NCI-H1048 (cell line): ENCODE measurements at places on chromosomes 1 and 21.

- DNase-seq, result no peak
These were observed 40.4 kb upstream of the LRRN2 start for GRCh38 chr1:204725821-204726448.

GRCh38 chr1:12617901-12618660, at the start of gene DHRS3:
Gene DHRS3 (minus strand): TSS chr1:12618210. CDS start chr1:12617348, 862 bp downstream.
- no peak for DNase-seq

DNA sequence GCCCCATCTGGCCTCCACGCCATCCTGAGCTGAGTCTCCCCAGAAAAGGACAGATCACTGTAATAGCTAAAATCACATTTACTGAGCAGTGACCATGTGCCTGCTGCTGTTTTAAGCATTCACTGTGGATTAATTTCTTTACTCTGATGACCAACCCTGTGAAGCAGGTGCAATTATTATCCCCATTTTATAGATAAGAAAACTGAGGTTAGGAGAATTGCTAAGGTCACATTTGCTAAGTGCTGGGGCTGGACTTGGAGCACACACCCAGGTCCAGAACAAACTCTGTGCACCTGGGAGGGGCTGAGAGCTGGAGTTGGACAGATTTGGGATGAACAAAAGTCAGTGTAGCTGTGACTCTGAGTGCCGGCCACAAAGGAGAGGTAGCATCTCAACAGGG, 58.0 kb downstream of the SDC3 start:
- no peak for DNase-seq

- DNase-seq, result no peak
These were observed 27.7 kb downstream of the PLPP3 start for GRCh38 chr1:56551691-56552090.

DNA sequence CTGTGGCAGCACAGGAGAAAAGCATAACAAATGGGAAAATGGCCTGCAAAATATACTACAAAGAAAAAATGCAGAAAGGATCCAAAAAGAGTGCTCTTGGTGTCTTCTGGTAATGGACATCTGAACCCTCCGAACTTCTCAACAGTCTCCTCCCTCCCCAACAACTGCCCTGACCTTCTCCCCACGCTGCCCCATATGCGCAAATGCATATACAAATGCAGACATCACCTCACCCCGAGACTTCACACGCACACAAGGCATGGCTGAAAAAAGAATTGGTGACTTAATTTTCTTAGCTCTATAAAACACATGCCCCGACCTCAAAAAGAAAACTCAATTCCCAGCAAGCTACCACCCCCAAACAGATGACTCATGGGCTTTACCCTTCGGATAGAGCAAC, 8.4 kb downstream of the KCND3 start:
- DNase-seq, result no peak

DNA sequence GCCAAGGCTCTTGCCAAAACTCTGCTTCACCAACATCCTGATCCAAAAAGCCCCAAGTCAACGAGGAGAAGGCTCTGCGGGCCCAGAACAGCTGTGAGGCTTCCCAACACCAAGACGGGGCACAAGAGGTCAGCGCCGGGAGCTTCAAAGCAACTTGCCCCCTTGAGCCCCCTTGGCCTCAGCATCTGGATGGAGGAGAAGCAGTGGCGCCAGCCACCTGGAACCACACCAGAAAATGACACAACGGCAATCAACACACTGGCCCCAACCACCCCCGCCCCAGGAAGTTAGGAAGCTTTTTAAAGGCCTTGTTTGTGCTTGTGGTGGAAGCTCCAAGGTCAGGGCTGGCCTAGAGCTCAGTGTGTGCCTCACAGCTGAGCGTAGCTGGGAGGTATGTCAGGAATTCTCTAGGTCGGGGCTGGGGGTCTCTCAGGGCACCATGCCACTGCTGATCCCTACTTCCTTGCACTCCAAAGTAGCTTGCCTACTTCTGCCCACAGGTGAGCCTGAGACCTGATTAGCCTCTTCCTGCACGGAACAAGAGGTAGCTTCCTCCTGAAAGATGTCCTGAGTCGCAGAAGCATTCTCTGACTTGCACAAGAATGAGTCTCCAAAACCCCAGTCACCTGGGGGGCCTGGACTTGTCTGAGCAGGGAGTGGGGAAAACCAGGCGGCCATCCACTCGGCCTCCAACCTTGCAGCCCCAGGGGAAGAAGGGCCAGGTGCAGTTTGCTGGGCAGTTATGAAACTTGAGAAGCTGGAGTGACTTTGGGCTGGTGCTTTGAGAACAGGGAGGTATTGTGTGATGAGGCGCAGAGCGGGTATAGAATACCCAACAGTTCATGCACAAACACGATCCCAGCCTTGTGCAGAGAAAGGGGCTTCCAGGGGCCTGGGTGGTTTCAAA, 9.7 kb upstream of the SRP9 start:
- DNase-seq, result no peak

DNA sequence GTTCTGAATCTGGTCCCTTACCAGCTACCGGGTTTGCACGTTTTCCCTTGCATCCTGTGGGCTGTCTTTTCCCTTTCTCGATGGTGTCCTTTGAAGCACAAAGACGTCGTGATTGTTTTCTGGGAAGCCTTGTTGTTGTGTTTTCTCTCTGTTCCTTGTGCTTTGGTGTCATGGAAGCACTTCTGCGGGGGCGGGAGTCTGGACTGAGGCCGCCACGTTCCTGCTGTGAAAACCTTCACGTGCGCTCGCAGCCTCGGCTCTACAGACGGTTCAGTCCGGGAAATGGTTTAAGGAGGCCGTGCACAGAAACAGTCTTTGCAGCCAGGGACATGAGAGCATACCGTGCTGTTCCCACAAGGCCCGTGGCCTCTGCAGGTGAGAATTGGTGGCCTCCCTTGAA, 68.5 kb downstream of the SKI start:
- DNase-seq, result no peak

- DNase-seq, result no peak
These were observed 49.6 kb downstream of the MTR start for GRCh38 chr1:236844499-236845271.

GRCh38 chr21:43956670-43957035, 55.5 kb upstream of the TRAPPC10 start:
- no peak for DNase-seq

GRCh38 chr1:185170291-185170848, 13.4 kb downstream of the SWT1 start:
- DNase-seq, result no peak

GRCh38 chr1:7529917-7530316, 241.2 kb upstream of the VAMP3 start:
- DNase-seq, result no peak

GRCh38 chr1:14615549-14616218, 17.2 kb downstream of the KAZN start:
- DNase-seq, result no peak

GRCh38 chr1:41282679-41283317, 40.7 kb upstream of the SCMH1 start:
- DNase-seq, result no peak

- no peak for DNase-seq
These were observed 1526.5 kb upstream of the TPTE start for GRCh38 chr21:8994640-8995511.

DNA sequence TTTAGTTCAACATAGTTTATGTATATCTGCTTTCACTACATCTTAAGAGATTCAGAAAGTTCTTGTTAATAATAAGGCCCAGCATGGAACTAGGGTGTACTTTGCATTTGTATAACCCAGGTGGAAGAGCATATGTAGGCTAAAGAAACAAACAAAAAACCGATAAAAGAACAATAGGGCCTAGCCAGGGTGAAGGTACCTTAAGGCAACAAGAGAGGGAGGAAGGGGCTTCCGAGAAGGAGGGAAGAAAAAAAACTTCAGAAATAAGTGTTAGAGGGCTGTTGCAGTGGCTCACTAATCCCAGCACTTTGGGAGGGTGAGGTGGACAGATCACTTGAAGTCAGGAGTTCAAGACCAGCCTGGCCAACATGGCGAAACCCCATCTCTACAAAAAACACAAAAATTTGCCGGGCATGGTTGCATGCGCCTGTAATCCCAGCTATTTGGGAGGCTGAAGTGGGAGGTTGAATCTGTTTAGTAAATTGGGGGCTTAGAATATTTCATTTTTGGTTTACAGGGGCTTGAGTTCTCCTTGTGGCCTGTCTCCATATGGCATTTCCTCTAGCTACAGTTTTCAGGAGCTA, 4.7 kb upstream of the SPATA45 start:
- DNase-seq, result no peak

- no peak for DNase-seq
These were observed 3.5 kb downstream of the KLHL12 start for GRCh38 chr1:202923533-202923932.

DNA sequence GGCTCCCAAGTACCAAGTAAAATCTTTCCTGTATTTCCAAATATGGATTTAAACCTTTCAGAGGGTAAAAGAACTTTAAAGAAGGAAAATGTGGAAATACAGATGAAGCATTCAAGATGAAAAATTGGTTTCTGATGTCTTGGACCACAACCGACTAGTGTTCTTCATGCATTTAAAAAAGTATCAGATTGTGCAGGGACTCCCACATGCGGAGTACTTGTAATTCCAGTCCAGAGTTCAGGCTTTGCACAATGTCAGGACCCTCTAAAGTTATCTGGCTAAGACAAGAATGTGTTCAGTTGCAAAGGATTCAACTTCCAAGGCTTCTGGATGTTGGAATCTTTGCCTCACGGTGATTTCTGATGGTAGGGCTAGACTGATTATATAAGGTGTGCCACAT, 66.7 kb downstream of the RGL1 start:
- no peak for DNase-seq

DNA sequence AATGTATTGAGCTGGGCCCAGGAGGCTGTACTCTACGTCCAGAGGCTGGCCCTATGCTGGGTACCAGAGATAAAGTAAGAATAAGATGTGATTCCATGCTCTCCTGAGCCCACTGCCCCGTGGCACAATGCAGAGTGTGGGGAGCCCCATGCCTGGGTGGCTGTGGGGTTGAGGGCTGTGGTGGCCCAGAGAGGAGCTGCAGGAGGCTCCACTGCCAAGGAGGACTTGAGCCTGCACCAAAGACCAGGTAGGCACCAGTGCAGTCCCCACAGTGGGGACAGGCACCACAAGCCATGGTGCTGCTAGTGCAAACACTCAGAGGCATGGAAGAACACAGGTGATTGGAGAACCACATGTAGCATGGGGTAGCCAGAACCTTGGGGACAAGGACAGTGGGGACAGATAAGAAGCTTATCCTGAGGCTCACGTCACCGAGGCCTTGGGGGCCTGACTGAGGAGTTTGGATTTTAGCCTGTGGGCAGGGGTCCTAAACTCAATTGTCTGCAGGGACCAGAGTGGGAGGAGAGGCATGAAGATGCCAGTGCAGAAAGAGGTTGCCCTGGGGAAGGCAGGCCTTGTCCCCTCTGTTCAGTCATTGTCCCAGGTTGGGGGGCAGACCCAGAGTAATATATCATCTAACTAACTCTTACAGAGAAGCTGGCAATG, 21.9 kb upstream of the EPS8L3 start:
- DNase-seq, result no peak

DNA sequence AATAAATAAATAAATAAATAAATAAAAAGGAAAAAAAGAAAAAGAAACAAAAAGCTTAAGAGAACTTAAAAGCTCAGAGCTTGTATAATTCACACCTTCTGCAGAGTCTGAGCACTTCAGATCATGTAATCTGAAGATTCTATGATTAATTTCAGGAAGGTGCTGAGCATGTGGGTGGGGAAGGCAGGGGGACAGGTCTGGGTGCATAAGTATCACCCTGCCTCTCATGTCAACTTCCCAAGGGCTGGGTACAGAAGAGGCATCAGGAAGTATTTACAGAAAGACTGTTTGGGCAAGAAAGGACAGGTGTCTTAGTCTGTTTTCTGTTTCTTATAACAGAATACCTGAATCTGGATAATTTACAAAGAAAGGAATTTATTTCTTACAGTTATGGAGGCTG, 20.4 kb upstream of the PADI2 start:
- DNase-seq, result no peak

- no peak for DNase-seq
These were observed 17.0 kb upstream of the SUCO start for GRCh38 chr1:172515927-172516326.

DNA sequence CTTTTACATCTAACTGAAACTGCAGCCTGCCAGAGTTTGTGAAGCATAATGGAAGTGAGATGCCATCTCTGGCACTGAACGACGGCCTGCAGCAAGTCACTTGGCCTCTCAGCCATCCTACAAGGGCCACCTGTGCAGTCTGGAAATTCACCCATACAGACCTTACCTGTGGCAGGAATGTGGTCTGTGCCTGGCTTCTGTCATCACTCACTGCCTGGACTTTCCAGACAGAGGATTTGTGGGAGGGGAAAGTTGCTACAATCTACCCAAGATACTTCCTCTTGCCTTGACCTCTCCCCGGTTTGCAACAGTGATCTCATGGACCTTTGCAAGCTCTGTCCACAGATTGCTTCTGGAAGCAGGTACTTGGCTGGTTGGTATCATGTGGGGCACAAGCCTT, 58.4 kb upstream of the ATP1B1 start:
- no peak for DNase-seq

DNA sequence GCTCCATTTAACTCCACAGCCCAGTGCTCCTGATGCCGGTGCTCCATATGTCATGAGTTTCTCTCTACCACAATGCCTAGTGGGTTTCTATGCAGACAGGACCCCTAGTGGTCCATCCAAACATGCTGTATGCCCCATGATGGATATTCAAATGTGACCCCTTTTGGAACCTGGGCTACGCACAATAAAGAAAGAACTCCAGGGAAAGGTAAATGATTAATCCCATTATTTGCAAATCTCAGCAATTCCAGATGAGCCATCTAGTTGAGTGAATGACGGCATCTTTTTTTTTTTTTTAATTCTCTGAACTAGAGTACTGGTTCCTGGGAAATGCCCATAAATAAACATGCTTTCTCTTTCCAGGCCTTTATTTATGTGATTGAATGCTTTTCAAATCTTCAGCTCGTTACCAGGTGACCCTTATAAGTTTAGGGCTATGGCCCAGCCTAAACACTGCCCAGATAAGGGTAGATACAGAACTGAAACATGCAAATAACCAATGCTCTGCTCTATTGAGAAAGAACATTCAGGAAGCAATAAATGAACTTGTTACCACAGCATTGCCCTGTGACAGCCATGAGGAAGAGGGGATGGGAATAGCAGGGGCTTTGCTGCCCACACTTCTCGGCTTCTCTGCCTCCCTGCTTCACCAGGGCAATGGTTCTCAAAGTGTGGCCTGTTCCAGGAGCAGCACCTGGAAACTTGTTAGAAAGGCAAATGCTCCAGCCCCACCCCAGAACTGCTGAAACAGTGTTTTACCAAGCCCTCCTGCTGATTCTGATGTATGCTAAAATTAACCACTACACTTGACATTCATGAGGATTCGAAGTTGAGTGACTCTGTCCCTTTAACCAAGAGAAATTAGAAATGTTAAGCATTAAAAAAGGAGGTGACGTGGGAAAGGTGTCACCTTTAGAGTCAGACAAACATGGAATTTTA, 151.7 kb downstream of the SEC16B start:
- no peak for DNase-seq
